Cerebellar nuclear complex (tissue), 1 donor: ENCODE measurements at places on chromosomes 3 and 15.

DNA sequence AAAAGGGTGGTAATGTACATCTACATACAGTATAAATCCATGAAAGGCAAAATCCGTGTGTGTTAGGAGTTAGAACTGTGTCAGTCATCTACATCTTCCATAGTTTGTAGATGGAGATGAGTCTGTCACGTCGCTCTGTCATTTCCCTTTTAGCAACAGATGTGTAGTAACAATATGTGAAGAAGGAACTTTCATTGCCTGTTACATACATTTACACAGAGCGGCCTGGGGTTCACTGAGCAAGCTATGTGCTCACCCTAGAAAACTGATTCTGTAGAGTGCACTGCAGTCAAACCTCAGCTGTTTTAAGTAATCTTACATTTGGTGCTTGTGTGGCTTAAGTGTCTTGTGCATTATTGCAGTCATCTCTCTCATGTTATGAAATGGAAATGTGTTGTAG lies 41.6 kb upstream of the AP3B2 start:
- no peak for DNase-seq

GRCh38 chr3:76362643-76363042 lies 577.3 kb upstream of the ZNF717 start:
- no peak for DNase-seq

DNA sequence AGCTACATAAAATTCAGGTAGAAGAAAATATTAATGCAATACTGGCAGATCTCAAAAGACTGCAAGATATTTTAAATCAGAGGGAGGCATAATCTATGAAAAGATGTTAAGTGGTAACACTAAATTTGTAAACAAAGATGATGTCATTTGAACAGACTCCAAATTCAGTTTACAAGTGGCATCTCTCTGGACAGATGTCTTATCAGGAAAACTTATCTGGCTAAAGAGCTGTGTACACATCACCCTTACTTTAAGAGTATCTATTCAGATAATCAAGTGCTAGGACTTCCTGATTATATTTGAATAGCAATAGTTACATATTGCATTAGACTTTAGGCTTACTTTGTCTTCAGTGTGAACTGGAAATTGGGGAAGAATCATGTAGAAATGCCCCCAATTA lies 231.5 kb downstream of the WDR72 start:
- DNase-seq, result no peak

GRCh38 chr3:128935922-128936321 lies 56.5 kb downstream of the ACAD9 start:
- no peak for DNase-seq

- DNase-seq, result no peak
These were observed 10.9 kb downstream of the SMAD3 start for GRCh38 chr15:67076147-67076843.

DNA sequence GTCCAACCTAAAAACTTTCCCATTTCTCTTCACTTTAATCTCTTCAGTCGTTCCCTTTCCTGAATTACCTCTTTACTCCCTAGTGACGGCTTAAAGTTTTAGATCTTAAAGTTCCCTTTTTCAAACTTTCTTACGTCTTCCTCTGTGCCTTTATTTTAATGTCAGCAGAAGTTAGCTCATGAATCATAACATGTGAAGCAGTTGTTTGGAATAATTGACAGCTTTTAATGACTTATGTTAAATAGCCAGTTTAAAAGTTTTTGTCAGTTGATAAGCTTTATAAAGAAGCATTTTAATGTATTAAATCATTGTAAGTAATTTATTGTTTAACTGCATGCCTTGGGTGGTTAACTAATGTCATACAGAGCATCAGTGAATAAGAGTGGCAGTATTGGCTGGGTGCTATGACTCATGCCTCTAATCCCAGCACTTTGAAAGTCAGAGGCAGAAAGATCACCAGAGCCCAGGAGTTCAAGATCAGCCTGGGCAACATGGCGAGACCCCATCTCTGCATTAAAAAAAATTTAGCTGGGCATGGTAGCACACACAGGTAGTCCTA lies 33.9 kb downstream of the PIK3CA start:
- no peak for DNase-seq

DNA sequence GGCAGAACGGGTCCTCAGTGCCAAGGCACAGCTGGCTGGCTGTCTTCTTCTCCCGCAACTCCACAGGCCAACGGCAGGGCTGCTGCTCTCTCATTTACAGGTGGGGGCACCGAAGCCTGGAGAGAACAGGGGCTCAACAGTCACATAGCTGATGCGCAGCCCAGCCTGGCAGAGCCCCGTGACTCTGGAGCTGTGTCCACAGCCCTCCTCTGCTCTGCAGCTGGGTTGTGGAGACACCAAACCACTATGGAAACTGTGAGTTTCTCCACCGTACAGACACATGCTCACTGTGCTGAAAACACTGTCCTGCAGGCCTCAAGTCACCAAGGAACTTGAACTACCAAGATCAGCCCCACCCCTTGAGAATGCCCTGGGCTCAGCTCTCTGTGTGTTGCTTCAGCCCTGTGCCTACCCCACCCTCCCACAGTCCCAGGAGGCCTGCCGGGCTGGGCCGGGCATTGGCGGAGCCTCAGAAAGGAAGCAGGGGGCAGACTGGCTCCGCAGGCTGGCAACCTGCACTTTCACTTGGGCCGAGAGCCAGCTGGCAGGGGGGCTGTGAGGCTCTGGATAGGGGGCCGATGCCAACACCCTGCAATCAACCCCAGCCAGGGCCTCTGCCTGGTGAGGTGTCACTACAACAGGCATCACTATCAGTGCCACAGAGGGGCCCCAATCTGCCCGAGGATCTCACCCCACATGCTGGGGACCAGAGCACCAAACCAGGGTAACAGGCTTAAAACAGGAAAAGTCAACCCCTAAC lies 113.7 kb upstream of the RPL32 start:
- DNase-seq, result no peak
